ENCODE measurements at places on chromosomes 2 and 18.
A peak's percentile ranks its signal among the peaks of the same experiment; 100 is the strongest.

DNA sequence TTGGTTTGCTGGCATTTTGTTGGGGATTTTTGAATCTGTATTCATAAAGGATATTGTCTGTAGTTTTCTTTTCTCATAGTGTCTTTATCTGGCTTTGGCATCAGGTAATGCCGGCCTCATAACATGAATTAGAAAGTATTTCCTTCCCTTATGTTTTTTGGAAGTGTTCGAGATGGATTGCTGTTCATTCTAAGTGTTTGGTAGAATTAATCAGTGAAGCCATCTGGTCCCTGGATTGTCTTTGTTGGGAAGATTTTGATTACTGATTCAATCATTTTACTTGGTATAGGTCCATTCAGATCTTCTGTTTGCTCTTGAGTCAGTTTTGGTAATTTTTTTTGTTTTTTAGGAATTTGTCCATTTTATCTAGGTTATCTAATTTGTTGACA lies 22.3 kb downstream of the KIAA1328 start:
- peaks cover 44% of the 10 kb centered on the region for H3K36me3 ChIP-seq
- no peak for DNase-seq
- H3K4me3 ChIP-seq = no peak overlapping the region
- H3K27me3 ChIP-seq = peaks cover 3% of the 10 kb centered on the region
- no peak overlapping the region for H3K27ac ChIP-seq

GRCh38 chr2:39127973-39128372 lies 7.1 kb upstream of the SOS1 start:
- no peak for DNase-seq
- no peak overlapping the region for H3K4me3 ChIP-seq
- no peak overlapping the region for H3K27ac ChIP-seq
- H3K4me1 ChIP-seq = peaks cover 38% of the 10 kb centered on the region

DNA sequence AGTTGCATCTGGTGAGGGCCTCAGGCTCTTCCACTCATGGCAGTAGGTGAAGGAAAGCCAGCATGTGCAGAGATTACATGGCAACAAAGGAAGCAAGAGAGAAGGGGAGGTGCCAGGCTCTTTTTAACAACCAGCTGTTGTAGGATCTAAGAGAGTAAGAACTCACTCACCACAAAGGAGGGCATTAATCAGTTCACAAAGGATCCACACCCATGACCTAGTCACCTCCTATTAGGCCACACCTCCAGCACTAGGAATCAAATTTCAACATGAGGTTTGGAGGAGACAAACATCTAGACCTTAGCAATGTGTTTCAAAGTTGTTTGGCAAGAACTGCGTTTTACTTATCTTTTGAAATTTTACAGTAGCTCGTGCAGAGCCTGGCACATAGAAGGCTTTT lies 20.5 kb upstream of the REG3A start:
- no peak overlapping the region for H3K4me3 ChIP-seq
- H3K27ac ChIP-seq = no peak overlapping the region
- DNase-seq = no peak
- H3K4me1 ChIP-seq = peaks cover 22% of the 10 kb centered on the region

DNA sequence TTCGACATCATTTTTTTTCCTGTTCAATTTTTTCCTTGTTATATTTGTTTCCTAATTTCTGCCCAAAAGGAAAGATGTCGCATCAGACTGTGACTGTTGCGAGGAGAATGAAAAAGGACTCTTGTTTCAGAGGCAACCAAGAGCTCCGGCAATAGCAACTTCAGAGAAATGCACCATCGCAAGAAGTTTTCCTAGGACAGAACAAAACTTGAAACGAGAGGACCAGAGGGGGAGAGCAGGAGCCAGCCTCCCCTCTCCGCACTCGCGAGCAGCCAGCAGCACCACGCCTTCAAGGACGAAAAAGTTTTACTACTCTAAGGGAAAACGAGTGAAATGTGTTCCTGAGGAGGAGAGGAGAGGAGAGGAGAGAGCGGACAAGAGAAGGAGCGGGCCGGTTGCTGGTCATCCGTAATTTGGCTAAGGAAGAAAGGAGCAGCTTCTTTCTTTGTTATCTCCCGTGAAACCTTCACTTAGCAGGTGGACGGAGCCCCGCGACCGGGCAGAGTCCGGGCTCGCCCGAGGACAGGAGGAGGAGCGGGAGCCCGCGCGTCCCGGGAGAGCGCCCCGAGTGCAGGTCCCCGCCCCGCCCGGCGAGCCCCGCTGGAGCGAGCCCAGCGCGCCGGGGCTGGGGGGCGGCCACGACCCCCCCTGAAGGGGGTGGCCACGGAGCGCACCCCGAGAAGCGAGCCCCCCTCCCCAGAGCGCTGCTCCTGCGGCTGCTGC lies 744 bp downstream of the POU3F3 start:
- H3K27ac ChIP-seq = no peak overlapping the region
- H3K36me3 ChIP-seq = no peaks in the 10 kb centered on the region
- peak overlapping the region; percentile 84 for H3K4me3 ChIP-seq
- H3K4me1 ChIP-seq = peaks cover 65% of the 10 kb centered on the region

- no peak overlapping the region for H3K4me3 ChIP-seq
- H3K27me3 ChIP-seq = no peaks in the 10 kb centered on the region
- no peaks in the 10 kb centered on the region for H3K36me3 ChIP-seq
Observed at GRCh38 chr2:3956406-3956805, 253.0 kb downstream of the DCDC2C start.

DNA sequence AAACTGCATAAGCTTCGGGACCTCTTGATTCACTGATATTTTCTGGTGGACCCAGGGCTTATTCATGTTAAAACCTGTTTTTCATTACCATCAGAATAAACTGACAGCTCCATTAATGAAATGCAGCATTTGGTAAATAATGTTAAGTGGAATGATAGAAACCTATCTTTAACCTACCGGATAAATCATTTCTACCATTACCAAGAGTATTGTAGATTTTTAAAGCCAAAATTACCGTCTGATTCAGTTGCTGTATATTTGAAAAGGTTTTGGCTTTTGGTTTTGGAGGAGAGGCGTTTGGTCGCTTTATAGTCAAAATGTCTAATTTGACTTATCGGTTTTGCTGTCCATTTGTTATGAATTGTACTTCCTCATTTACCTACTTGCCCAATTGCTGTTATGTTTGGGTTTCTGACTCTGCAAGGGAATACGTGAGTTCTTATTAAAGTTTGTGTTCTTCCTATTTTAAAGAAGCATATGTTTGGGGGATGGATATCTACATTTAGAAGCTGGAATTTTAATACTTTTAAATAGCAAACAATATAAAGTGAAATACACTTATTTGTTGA lies 1.0 kb upstream of the CUL3 start:
- H3K4me3 ChIP-seq = peak overlapping the region; percentile 95
- no peaks in the 10 kb centered on the region for H3K27me3 ChIP-seq
- no peak overlapping the region for H3K27ac ChIP-seq
- H3K4me1 ChIP-seq = peaks cover 30% of the 10 kb centered on the region

DNA sequence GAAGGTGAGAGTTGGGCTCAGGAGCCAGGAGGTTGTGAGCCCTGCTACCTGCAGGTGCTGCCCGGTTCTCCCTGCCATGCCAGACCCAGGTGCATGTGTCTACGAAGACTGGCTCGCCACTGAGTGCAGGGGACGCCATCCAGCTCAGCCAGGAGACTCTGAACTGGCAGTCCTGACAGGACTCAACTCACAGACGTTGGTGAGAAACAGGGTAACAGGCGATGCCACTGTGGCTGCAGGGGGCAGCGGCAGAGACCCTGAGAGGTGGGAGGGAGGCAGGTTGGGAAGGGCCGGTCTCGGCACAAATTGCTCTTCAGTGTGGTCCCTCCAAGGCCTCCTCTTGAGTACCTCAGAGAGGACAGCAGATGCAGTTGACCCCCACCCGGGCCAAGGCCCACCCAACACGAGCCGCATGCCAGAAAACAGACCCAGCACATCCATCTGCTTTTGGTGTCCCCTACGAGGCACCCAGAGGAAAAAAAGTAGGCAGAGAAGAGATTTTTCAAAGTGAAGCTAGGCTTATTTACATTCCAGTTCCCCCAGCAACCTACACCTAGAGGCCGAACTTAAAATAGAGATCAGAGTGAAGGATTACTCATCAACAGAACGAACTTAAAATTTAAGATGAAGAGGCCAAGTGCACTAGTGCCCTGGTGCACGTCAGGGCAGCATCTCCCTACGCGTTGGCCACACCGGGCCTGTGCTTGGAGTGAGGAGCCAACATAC lies 184.8 kb downstream of the SEPTIN10 start:
- H3K4me1 ChIP-seq = peaks cover 6% of the 10 kb centered on the region
- DNase-seq = no peak
- H3K4me3 ChIP-seq = no peak overlapping the region
- H3K27ac ChIP-seq = no peak overlapping the region
- H3K36me3 ChIP-seq = peaks cover 19% of the 10 kb centered on the region

DNA sequence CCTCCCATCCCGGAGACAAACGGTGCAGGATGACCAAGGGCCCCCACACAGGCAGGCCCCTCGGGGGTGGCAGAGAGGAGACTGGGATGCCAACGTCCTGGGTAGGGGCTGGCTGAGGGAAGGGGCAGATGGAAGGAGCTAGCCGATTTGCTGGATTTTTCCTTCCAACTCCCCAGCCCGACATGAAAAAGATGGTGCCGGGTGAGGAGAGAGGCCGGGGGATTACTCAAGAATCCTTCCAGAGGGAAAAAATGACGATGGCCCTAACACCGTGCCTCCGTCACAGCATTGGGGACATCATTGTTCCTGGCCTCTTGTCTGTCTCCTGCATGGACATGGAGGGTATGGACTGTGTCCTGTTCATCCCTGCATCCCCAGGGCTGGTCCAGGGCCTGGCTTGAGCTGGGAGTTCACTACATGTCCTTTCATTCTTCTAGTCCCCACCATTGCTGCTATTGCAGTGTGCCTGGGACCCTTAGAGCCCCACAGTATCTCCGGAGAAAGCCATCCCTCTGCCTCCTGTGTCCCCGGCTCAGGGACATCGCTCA lies 217.7 kb downstream of the TNS1 start:
- H3K27ac ChIP-seq = no peak overlapping the region
- no peak for DNase-seq
- H3K4me3 ChIP-seq = no peak overlapping the region
- peaks cover 20% of the 10 kb centered on the region for H3K27me3 ChIP-seq
- peaks cover 11% of the 10 kb centered on the region for H3K4me1 ChIP-seq

GRCh38 chr2:242011167-242011513 lies 141.6 kb downstream of the RTP5 start:
- DNase-seq = no peak
- H3K27ac ChIP-seq = peak overlapping the region; percentile 74
- no peaks in the 10 kb centered on the region for H3K4me1 ChIP-seq
- peaks cover 3% of the 10 kb centered on the region for H3K36me3 ChIP-seq

GRCh38 chr18:62524440-62525200 lies 1.8 kb downstream of the ZCCHC2 start:
- H3K27me3 ChIP-seq = peaks cover 34% of the 10 kb centered on the region
- H3K4me1 ChIP-seq = peaks cover 39% of the 10 kb centered on the region
- no peak overlapping the region for H3K27ac ChIP-seq
- DNase-seq = peak; percentile 71

GRCh38 chr2:150888337-150888736 lies 373.3 kb downstream of the RBM43 start:
- peaks cover 7% of the 10 kb centered on the region for H3K4me1 ChIP-seq
- no peak for DNase-seq
- no peak overlapping the region for H3K27ac ChIP-seq
- H3K4me3 ChIP-seq = no peak overlapping the region

DNA sequence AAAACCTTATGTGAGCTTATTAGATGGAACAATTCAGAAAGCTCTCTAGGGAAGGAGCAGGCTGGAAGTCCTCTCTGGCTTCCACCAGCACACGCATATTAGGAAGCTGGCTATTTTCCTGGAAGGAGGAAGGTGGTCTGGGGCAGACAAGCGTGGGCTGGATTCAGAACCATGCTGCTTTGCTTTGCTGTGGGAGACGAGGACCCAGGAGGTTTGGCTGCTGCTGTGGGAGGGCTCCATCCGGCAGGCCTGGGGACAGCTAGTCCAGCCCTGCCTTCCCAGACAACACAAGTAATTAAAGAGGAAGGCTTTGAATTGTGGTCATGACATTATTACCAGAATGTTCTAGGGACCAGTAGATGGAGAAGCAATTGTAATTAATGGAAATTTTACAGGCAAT lies 238.8 kb upstream of the MYT1L start:
- peaks cover 11% of the 10 kb centered on the region for H3K27me3 ChIP-seq
- H3K36me3 ChIP-seq = no peaks in the 10 kb centered on the region
- H3K4me3 ChIP-seq = no peak overlapping the region
- H3K27ac ChIP-seq = no peak overlapping the region
- no peak for DNase-seq

DNA sequence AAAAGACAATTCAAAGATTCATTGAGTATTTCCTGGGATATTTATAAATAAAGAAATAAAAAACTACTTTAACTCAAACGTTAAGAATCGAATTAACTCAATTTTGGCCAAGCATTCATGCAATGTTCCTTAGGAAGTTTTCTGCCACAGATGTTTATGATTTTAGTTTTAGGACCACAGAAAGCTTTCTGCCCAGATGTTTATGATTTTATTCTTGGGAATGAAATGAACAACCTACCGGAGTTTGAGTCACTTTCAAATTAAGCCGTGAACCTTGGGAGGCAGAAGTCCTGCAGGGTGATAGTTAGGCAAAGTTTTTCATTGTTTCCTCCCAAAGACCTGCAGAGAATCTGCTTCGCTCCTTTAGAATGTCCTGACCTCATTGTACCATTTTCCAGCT lies 34.7 kb upstream of the MBP start:
- no peak overlapping the region for H3K4me3 ChIP-seq
- H3K36me3 ChIP-seq = no peaks in the 10 kb centered on the region
- DNase-seq = no peak
- peaks cover 71% of the 10 kb centered on the region for H3K4me1 ChIP-seq
- H3K27me3 ChIP-seq = peaks cover 8% of the 10 kb centered on the region
- peak overlapping the region; percentile 63 for H3K27ac ChIP-seq

GRCh38 chr2:159600752-159601151 lies 15.6 kb downstream of the BAZ2B start:
- DNase-seq = no peak
- H3K4me3 ChIP-seq = no peak overlapping the region
- no peak overlapping the region for H3K27ac ChIP-seq
- H3K27me3 ChIP-seq = peaks cover 3% of the 10 kb centered on the region
- peaks cover 2% of the 10 kb centered on the region for H3K4me1 ChIP-seq

DNA sequence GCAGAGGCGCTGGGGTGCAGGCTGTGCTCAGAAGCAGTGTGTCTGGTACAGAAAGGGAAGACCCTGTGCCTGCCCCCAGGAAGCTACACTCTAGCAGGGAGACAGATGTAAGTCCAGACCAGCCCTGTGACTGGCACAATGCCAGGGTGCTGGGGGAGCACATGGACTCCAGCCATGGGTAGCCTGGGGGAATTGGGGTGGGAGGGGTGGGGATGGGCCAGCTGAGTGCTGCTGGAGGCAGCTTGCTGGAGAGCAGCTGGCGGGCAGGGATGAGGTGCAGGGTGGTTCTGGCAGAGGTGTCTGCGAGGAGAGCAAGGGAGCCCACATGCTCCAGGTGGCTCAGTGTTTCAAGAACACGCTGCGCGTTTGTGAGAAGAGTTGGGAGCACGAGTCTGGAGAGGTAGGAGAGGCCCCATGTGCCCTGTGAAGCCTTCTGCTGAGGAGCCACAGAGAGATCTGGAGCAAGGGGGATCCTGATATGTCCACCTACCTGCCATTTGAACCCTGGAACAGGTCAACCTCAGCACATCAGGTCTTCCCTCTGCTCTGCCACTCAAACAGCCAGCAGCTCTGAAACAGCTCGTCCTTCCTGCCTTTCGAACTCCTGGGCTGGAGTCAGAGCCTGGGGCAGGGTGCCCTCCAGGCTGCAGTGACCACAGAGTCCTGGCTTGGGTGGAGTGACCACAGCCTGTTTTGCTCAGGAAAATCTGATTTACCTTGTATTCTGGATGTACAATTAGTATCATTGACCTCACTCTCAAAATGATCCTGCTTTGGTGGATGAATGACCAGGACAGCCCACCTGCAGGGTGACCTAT lies 15.1 kb downstream of the ALLC start:
- H3K4me3 ChIP-seq = no peak overlapping the region
- DNase-seq = no peak
- H3K27ac ChIP-seq = no peak overlapping the region
- H3K27me3 ChIP-seq = peaks cover 16% of the 10 kb centered on the region

Measured in nephron progenitor cell (in vitro differentiated cells).